ENCODE measurements at places on chromosomes 13 and 19.
A peak's percentile ranks its signal among the peaks of the same experiment; 100 is the strongest.

DNA sequence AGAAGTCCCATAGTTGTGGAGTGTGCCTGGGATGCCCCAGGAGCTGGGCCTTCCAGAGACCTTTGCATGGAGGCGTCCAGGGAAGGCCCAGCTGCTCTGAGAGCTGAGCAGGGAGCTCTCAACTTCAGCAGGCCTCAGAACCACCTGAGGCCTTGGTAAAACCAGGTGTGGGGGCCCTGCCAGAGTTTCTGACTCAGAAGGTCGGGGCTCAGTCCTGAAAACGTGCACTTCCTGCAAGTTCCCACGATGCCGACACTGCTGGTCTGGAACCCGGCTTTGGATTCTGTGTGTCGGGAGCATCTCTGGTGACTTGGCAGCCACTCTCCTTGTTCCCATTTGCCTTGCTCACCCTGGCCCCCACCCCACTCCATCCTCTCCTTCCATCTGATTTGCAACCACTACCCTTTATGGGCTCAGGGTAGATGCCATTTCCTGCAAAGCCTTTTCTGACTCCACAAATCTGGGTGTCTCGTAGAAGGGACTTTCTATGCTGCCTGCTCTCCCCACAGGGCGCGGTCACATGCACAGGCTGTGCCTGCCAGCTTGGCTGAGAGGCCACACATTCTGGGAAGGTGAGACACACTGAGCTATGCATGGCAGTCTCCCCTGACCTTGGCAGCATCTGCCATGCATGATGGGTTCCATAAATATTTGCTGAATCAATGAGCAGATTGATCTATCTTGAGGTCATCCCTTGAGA, 244.7 kb downstream of the COL4A1 start:
- DNase-seq, result no peak

DNA sequence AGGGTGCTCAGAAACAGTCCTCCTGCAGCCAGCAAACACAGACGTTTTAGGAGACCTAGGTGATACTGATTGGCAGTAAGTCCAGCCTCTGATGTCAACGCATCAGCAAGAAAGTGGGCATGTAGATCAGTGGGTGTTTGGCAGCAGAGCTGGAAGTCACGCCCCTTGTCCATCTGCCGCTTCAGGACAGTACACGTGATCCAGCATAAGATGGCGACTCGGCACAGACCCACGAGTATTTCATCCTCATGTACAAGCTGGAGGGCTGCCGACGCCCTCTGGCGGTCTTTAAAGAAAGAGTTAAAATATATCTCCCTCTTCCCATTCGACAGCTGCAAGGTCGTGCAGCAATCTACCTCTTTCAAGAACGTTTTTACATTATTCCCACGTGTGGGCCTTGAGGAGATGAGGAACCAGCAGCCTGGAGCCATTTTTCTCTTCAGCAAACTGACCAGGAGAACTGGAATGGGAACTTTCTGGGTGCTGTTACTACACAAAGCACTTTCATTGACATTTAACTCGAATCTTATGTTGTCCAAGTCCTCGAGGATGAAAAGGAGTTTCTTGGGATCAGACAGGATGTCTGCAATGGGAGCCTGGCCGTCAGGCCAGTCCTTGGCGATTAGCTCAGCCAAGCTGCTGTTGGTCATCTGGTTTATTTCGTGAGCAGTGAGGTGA, 22.3 kb downstream of the NLRP11 start:
- peak; percentile 86 for DNase-seq

DNA sequence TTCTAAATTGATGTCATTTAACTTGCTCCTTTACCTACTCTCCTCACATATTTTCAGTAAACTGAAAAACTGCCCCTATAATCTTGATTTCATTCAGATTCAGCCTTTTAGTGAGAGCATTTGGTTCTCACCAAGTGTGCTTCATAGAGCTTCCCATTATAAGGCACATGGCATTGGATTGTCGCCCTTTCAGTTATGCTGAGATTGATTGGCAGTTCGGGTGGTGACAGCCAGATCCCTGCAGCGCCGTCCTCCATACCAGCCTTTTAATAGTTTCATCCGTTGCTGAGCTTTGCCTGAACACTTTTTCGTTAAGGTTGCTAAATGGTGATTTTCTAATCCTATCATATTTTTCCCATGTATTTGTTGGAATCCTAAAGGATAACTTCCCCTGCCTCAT, 80.4 kb downstream of the DHRS12 start:
- DNase-seq, result no peak

DNA sequence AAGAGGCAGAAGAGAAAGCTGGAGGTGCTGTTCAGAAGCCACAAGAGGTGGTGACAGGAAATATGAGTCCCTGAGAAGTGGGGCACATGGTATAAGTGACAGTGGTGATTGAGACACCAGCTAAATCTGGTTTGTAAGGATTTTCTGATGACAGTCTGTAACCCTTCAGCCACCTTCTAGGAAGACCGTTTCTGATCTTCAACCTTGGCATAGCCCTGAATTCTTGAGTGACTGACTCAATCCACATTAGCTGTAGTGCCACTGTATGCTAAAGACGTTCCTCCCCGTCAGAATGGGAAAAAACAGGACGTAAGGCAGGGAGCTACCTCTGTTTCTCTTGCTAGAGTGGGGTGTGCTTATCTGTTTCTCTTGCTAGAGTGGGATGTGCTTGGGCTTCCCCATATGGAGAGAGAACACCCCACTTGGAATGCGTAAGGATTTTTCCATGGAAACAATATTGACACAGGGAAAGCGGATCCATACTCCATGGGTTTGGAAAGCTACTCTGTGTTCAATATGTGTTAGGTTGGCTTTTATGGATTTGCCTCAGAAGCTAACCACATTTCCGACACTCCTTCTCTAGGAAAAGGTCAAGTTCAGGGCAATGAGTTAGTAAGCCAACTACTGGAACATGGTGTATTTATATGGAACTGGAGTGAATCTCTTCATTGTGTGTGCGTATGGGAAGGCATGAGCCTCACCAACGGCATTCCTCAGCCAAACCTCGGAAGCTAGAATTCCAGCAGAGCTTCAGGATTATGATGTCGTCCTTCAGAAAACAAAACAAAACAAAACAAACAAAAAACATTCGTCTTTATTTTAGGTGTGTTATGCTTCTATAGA, 948.8 kb upstream of the SLC10A2 start:
- no peak for DNase-seq

- DNase-seq, result no peak
Measured at GRCh38 chr19:49881672-49882394, 4.3 kb downstream of the TBC1D17 start.

GRCh38 chr19:16146112-16146511, 2.6 kb downstream of the HSH2D start:
- no peak for DNase-seq

DNA sequence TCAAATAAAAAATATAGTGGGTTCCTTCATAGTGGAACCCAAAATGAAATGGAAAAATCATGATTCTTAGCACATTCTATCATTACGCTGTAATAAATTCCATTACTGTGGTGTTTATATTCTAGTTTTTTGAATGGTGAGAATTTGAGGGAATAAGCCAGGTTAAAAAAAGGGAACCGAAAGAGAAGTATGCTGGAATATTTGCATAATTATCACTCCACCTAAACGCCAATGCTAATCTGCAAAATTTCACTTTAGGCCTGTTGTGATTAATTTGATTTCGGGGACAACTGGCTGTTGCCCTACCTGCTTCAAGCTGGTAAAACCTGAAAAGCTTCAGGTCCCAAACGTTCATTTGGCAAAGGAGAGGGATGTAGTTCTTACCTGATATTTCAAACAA, 32.1 kb upstream of the SCEL start:
- DNase-seq, result no peak

GRCh38 chr13:27379694-27380641, 44.5 kb upstream of the GTF3A start:
- DNase-seq, result peak; percentile 62

DNA sequence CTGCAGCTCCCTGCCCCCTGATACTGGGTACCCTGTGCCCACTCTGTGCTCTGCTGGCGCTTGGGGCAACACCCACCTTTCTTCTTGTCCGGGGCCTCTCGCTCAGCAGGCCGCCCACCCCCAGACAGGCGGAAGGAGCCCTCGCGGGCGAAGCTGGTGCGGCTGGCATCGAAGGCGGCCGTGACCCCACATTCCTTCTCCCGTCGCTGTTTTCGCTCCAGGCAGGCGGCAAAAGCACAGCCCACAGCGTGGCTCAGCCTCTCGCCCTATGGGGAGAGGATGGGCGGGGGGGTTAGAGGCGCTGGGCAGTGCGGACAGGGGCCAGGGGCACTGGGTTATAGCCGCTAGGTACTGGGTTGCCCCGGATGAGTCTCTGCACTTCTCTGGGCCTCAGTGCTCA, 13.3 kb downstream of the NUMBL start:
- no peak for DNase-seq

GRCh38 chr13:24308068-24308445, 1.3 kb upstream of the C1QTNF9 start:
- no peak for DNase-seq

GRCh38 chr19:56751078-56751489, 79.5 kb upstream of the ZNF835 start:
- DNase-seq, result no peak

DNA sequence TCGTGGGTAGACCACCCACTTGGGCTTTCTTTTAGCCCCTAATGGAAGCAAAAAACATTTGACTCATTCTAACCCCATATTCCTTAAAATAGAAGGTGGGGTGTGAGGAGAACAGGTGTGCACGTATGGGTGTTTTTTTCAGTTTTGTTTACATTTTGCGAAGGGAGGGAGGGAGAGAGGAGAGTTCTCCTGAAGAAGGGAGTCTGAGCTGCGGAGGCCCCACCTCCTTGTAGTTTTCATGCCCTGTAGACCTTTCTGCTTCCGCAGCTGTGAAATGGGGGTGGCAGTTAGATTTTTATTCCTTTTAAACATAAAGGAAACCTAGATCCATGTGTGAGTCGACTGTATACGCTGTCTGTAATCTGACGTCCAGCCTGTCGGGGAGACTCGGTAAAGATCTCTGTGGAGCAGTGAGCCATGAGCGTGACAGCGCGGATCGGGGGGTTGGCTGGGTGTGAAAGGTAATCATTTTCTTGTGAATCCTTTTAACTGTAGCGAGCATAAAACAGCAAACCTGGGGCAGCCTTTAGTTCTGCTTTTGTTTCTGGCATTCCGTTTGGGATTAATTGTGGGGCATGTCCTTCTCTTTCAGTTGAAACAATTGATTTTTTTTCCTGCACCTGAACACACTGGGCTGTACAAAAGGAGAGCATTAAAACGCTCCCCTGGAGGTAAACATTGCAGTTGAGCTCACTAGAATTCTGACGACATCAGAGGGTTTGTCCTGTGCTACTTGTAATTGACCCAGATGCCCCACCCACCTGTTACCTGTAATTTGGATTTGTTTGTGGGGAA, 2.3 kb downstream of the UPF1 start:
- no peak for DNase-seq

- no peak for DNase-seq
Measured at GRCh38 chr13:83211301-83211700, 671.0 kb downstream of the SLITRK1 start.

DNA sequence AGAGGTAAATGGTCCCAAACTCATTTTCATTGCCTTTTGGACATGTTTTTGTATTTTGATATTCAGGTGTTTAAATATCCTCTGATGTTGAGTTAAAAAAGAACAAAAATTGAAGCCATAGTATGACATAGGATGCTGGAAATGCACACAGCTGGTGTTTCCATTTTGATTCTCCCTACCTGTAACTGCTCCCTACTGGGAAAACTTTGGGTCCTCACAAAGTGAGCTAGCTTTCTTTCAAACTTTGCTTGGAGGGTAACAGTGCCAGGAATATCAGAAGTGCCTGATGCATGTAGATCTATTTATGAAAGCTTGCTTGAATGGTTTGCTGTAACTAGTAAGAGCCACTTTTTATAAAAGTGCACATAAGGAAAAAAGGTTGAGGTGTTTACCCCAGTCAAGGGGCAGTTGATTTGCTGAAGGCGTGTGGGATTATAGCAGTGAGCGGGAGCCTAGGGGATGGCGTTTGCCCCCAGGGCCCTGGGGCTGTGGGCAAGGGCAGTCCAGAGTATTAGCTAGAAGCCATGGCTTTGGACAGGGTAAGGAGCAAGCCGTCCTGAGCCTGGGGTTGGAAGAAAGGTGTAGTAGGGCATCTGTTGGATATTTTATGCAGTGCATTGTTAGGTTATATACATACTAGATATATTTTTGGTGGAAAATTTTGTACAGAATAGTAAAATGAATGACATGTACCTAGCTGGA, 4.3 kb downstream of the RPS9 start:
- no peak for DNase-seq

GRCh38 chr19:11338569-11339253, 746 bp downstream of the RAB3D start:
- no peak for DNase-seq

GRCh38 chr19:2652504-2653099, 49.9 kb downstream of the GNG7 start:
- no peak for DNase-seq

All from NCI-H1092 (cell line).